ENCODE measurements at places on chromosomes 16 and 17. TPM values are rescaled to one million over a fixed set of nuclear protein-coding genes. Genes with fewer than 3 reads are reported as not detected.

DNA sequence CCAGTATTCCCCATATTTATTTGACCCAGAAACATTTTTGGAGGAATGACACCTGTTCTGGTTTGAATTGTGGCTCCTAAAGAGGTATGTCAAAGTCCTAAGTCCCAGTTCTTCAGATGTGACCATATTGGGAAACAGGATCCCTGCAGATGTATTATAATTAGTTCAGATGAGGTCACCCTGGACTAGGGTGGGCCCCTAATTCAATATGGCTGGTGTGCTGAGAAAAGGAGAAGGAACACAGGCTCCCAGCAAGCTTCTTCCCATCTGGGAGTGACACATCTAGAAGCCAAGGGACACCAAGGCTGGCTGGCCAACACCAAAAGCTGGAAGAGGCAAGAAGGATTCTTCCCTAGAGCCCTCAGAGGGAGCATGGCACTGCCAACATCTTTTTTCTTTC, 3.8 kb upstream of the GCSH start:
- DNase-seq, result no peak

DNA sequence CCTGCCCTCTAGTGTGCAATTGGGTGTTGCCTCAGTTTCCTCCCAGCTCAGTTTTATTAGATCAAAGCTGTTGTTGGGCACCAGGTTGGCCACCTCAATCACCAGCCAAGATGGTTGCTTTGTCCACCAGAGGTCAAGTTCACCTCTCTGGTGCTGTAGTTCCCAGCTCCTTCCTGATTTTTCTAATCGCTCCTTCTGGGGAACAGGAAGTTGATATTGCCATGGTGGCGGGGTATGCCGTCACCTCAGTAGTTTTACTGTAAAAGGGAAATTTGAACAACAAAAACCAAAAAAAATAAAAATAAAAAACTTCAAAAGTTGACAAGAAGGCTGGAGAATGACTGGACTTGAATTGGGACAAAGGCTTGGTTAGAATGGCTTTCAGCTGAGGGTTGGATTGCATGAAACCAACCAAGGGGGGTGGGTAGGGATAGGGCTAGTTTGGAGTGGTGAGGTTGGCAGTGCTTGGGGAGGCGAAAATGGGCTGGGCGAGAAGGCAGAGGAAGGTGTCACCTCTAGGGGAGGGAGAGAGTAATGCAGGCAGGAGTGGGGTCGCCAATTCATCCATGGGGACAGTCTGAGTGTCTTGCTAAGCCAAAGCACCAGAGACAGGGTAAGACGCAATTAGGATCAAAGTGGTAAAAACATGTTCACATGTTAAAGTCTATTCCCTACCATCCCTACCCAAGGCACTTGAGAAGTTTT, 6.2 kb downstream of the EFNB3 start:
- DNase-seq, result peak; percentile 74

GRCh38 chr16:89722392-89723278, 1.3 kb downstream of the ZNF276 start:
- DNase-seq, result no peak

DNA sequence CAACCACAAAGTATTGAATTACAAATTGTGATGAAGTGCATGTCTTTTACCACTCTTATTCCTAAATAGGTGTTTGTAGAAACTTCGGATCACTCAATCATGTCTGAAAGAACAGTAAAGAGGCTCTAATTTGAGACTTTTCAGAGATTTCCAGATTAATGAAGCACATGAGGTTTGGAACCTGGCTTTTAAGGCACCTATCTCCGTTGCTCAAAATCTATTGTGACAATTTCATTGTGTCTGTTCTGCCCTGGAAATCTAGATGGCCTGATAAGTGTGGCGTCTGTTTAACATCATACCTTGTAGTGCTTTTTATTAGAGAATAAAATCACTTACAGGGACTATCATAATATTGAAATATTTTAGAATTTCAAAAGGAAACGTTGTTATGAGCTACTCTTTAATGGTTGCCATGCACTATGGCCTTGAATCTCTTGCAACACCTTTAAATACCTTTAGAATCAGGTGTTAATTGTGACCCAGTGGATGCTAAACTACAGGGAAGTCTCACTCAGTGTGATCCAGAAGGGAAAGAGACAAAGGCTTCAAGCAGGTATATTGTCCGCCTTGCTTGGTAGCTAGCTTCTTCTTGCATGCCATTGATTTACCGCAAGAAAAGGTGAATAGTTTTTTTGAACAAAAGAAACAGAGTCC, 210.3 kb downstream of the CNTNAP4 start:
- DNase-seq, result no peak

GRCh38 chr16:162271-162991, 3.3 kb upstream of the HBM start:
- DNase-seq, result no peak

DNA sequence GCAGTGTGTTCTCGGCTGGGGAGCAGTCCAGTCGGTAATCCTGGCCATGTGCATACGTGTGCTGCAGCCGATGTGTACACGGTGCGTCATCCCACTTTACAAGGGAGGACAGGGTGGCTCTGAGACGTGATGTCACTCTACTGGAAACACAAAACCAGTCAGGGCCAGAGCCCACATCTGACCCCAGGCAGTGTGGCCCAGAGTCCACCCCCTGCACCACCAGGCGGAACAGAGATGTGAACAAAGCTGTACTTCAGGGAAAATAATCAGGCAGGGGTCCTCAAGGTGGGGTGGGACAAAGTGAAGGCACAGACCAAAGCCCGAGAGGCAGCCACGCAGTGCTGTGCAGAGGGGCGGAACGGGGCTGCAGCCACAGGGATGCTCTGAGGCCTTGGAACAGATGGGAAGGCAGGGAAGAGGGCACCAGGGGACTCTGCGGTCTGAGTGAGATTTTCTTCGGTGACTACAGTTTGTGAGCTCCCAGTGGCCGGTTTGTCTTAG, 181.5 kb downstream of the ZNF423 start:
- no peak for DNase-seq

DNA sequence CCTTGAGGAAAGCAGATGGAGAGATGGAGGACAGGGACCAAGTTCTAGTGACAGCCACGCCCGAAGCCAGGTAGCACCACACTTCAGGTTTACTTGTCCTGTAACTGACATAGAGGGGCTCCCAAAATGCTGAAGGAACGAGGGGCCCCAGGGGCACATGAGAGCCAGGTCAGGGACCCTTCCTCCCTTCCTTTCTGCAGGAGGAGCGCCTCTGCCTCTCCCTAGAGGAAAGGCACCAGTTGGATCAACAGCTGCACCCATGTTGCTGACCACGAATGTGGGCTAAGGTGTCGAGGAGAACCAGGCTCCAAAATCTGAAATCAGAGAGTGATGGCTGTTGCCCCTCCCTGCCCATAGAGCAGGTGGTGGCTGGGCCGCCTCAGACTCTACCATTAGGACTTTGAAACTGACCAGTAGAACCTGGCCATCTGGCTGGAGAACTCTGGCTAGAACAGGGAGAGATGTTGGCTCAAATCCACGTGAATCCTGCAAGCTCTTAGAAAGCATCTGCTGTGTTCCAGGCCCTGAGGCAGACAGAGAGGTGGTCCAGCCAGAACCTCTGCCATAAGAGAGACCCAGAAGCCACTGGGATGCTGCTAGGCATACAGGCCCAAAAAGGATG, 218.8 kb downstream of the KATNIP start:
- DNase-seq, result no peak

- DNase-seq, result no peak
These were observed 22.4 kb downstream of the C1QTNF1 start for GRCh38 chr17:79046197-79046915.

- no peak for DNase-seq
These were observed 32.2 kb upstream of the CHMP6 start for GRCh38 chr17:80959330-80960036.

- DNase-seq, result no peak
These were observed 1.9 kb upstream of the DPEP3 start for GRCh38 chr16:67982011-67982696.

GRCh38 chr17:4837471-4838308, 4.5 kb downstream of the MINK1 start:
- no peak for DNase-seq

GRCh38 chr17:16259926-16260325, 42.9 kb downstream of the PIGL start:
- no peak for DNase-seq

- DNase-seq, result no peak
These were observed 8.3 kb upstream of the PYDC1 start for GRCh38 chr16:31225193-31225592.

DNA sequence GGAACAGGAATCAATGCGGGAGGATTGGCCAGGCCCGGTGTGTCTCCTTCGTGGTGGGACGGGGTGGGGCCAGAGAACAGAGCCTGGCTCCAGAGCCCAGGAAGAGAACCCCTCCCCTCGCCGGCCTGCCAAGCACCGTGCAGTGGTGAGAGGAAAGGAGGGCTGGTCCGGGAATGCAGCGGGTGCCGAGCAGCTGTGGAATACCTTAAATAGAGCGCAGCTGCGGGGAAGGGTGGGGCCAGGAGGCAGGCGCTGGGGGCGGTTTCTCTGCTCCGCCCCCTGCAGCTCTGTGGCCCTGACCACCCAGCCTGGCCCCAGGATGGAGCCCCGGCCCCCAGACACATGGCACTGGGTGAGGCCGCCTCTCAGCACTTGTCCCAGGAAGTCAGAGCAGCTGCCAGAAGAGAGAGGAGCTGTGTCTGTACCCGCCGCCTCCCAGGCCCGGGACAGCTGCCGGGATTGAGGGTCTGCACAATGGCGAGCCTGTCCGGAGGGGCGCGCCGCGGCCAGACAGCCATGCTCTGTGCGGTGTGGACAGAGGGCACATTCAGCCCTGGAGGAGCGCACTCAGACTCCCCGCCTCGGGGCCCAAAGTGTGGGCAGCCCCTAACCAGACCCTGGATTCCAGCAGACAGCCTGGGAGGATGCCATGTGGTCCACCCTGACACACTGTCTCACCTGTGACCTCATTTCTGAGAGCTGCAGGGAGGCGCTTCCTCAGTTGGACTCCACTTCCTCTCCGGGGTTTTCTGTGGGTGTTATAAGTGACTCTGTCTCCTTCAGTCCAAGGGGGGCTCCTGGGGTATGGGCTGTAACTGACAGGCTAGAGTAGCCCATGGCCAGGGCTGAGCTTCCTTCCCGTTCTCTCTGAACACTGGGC, 268.8 kb downstream of the SEC14L1 start:
- peak; percentile 89 for DNase-seq

- no peak for DNase-seq
These were observed 96.8 kb downstream of the MAP2K6 start for GRCh38 chr17:69511250-69511649.

DNA sequence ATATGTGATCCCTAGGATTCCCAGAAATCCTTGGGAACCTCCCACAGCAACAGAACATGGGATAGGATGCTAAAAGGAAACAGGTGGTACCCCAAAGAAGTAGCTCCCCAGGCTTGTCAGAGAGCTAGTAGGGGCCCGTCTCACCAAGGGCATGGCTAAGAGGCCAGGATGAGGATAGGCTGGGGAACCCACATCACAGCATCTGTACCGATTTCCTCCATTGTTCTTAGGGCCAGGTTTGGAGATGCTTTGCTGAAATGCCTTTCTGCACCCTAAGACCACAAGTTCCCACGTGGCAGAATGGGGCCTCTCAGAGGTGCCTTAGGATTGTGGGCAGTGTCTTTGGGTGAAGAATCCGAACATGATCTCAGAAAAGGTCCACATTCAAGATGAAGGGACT, 169.5 kb downstream of the HS3ST3B1 start:
- no peak for DNase-seq

DNA sequence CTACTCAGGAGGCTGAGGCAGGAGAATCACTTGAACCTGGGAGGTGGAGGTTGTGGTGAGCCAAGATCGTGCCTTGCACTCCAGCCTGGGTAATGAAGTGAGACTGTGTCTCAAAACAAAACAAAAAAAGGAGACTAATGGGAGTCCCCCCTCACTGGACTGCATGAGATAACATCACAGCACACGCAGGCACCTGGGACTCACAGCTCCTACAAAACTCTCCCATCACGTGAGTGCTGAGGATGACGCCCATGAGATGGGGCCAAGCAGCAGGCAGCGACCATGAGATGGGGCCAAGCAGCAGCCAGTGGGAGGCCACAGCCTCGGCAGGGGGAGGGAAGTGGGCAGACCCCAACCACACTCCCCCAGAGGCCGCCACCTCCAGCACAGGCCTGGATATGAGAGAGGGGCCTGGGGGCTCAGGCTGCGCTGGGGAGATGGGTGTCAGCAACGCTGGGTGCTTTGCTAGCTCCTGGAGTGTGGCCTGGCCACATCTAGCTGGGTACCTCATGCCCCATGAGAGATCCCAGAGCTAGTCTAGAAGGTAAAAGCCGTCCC, 15.4 kb downstream of the DNAAF8 start:
- no peak for DNase-seq

- no peak for DNase-seq
These were observed 16.7 kb downstream of the CDK5R1 start for GRCh38 chr17:32503251-32504165.

DNA sequence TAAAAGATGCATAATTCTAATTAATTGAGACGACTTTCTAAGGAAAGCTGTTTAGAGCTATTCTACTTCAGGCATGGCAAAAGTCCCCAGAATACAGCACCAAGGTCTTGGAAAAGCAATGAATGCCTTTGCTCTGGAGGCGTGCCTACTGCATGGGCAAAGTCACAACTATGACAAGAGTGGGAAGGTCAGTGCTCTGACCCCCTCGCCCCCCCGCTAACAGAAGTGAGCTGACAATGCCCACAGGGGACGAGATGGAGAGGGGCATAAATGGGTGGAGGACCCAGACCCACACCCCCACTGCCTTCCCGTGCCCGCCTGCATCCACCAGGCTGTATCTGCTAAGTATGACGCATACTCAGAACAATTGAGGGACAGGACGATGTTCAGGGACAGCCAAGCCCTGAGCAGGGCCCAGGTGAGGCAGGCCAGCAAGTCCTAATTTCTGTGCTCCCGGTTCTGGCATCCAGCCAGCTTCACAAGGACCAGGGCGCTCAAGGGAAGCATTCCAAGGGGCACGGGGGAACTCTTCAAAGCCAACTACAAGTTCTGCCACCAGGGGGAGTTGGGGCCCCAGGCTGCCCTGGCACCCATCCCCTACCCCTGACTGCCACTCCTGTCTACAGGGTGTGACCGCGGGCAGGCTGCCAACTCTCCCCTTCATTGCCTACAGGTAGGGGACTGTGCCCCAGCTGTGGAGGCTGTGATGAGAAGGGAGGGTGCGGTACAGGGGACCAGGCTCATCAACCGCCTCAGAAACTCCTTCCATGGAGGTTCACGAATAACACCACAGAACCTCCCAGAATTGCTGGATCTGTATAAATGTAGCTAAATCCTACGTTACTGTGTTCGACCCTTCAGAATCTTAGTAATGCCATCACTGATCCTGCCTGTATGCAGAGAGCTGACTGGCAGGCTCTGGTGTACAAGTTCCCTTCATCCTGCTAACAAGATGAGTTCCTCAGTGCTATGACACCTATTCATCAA, 20.8 kb downstream of the NPRL3 start:
- peak; percentile 81 for DNase-seq

GRCh38 chr16:30775392-30776188, 11.4 kb downstream of the ZNF629 start:
- peak; percentile 89 for DNase-seq

GRCh38 chr17:1779571-1780131, 17.8 kb downstream of the SERPINF1 start:
- no peak for DNase-seq

GRCh38 chr16:9900576-9900975, 281.7 kb downstream of the GRIN2A start:
- DNase-seq, result no peak

Gene KIF2B
- not detected for total RNA-seq

Gene CLUH
- 97.0 TPM for total RNA-seq

Gene ABCC12
- not detected for total RNA-seq

Gene MEOX1
- total RNA-seq, result not detected

Gene TNFRSF13B
- total RNA-seq, result 0.28 TPM

Gene CCDC200
- not detected for total RNA-seq

Gene DRC3
- total RNA-seq, result 0.31 TPM

Gene TP53TG3
- not detected for total RNA-seq

Gene C17orf100
- 0.70 TPM for total RNA-seq

Gene STAC2
- total RNA-seq, result 2.5 TPM

Gene CCL1
- not detected for total RNA-seq

Gene CDK3
- total RNA-seq, result 11.7 TPM
